ENCODE measurements at places on chromosomes 7 and 10.

DNA sequence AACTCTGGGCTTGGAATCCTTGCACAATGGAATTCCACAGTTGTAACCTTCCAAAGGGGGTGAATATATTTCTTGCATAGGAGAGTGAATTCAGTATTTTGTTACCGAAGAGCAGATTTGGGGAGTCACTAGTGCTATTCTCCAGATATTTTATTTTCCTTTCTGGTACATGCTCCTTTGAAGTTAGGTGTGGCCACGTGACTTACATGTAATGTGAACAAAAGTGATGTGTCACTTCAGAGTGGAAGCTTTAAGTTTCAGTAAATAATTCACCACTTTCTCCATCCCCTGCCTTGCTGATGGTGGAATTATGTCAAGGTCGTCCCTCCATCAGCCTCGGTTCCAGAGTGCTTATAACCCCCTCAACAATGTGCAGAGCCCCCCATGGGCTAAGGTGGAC, 25.3 kb downstream of the ASNS start:
- DNase-seq = no peak

- no peak for DNase-seq
These were observed 92.0 kb downstream of the FAM53B start for GRCh38 chr10:124652200-124652599.

DNA sequence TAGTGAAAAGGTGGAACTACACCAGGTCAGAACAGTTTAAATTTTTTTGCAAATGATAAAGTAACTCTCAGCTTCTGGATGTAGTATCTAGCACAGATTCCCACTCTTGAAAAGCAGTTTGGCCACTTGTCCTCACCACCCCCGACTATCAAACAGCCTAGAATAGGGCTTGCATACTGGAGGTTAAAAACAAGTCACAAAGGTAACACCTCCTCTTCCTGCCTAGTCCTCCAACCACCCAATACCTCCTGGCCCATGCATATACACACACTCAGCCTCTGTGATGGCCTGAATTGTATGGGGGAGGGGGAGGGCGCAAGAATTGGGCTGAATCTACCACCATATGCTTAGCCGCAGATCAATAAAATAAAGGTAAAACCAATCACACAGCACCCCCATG, 5.7 kb downstream of the SKAP2 start:
- DNase-seq = no peak

DNA sequence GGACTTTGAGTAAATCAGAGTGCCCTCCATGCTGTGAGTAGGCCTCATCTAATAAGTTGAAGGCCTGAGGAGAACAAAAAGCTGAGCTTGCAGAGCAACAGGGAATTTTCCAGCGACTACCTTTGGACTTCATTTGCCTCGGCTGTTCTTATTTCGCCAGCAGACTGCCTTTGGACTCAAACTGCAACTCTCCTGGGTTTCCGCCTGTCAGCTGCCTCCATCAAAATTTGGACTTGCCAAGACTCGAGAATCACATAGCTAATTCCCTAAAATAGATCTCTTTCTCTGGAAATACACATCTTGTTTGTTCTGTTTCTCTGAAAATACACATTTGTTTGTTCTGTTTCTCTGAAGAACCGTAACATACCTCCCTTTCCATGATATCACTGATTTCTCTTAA, 93.8 kb downstream of the ITGB8 start:
- DNase-seq = no peak

GRCh38 chr10:76082232-76082631, 650.8 kb downstream of the LRMDA start:
- peak; percentile 49 for DNase-seq

- DNase-seq = no peak
These were observed 186.1 kb downstream of the SRPK2 start for GRCh38 chr7:105202616-105203015.

DNA sequence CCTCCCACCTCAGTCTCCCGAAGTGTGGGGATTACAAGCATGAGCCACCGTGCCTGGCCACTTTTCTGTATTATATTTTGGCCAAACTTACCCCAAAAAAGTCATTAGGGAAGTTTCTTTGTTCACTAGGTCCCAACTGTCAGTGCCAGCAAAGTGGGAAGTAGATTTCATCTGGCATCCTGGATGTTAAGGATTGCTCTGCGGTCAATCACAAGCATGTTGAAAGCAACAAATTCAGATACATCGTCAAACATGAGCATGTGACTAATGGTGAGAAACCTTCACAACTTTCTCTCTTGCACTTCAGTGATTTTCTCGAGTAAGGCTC, 14.3 kb upstream of the LRRC17 start:
- no peak for DNase-seq

GRCh38 chr7:36653008-36653662, 71.2 kb downstream of the AOAH start:
- peak; percentile 75 for DNase-seq

GRCh38 chr10:32346134-32346550, 816 bp downstream of the EPC1 start:
- DNase-seq = peak; percentile 91

GRCh38 chr7:151861881-151862280, 15.0 kb downstream of the PRKAG2 start:
- no peak for DNase-seq

- DNase-seq = peak; percentile 7
These were observed 44.3 kb upstream of the PRKCQ start for GRCh38 chr10:6624392-6624791.

DNA sequence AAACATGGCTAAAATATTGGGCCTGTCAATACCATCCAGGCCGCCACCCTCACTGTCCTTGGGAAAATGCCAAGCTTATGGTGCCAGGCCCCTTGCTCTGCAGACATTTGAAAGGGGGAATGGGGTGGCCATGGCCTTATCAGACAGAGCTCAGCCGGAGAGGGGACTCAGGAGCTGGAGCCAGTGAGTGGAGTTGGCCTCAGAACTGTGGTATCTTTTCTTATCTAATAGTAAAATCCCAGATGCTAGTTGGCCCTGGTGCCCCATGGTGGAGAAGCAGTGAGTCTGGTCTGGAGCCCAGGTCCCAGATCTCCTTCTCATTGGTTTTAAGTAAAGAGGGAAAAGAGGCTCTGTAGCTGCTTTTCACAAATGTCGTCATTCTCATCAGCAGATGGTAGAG, 49.6 kb upstream of the SORCS3 start:
- DNase-seq = no peak

- no peak for DNase-seq
These were observed 801.2 kb downstream of the GRID1 start for GRCh38 chr10:85565381-85565780.
